ENCODE measurements at places on chromosomes 1 and 21.
A peak's percentile ranks its signal among the peaks of the same experiment; 100 is the strongest.

DNA sequence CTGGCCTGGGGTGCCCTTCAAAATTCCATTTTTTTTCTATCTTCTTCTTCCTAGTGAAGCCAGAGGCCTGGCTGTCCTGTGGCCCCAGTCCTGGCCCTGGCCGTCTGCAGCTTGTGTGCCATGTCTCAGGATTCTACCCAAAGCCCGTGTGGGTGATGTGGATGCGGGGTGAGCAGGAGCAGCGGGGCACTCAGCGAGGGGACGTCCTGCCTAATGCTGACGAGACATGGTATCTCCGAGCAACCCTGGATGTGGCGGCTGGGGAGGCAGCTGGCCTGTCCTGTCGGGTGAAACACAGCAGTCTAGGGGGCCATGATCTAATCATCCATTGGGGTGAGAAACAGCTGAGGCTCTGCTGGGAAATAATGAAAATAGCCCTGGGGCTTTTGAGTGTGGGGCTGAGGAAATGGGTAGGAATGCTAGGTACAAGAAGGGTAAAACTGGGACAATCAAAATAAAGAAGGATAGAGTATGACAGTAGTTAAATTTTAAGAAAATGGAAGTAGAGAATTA lies 2.1 kb downstream of the CD1E start:
- DNase-seq: no peak

DNA sequence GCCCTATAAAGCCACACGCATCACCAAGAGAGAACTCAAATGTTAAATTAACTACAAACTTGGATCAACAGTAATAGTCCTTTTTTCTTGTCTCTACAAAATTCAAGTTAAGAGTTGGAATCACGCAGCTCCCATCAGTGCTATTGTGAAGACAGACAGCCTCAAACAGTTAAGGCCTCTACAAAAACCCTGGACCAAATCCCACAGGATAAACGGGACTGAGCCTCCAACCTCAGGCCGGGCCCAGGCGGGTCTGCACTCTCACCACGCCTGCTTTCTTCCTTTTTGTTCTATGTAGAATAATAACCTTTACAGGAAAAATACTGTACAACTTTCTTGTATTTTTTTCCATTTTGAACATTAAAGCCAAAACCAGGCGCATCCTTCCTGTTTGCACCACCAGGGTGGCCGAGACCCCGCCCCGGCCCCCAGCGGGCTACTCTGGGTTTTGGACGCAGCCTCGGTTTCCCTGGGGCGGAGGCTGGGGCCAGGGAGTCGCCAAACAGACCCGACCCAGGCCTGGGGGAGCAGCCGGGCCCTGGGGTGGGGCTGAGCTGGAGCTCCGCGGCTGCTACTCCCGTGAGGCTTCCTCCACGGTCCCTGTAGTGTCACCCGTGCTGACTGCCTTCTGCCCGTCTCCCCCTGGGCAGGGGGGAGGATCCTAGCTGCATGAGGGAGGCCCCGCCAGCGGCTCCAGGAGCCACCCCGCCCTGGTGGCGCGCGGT lies 158.4 kb downstream of the CASZ1 start:
- no peak for DNase-seq

- DNase-seq: no peak
Observed at GRCh38 chr1:174352883-174353608, 94.7 kb upstream of the GPR52 start.

- no peak for DNase-seq
Observed at GRCh38 chr1:229563241-229563640, 4.7 kb upstream of the ABCB10 start.

GRCh38 chr1:51514733-51515132 lies 4.3 kb downstream of the EPS15 start:
- no peak for DNase-seq

- no peak for DNase-seq
Observed at GRCh38 chr1:8879922-8880676, 1.6 kb upstream of the ENO1 start.

DNA sequence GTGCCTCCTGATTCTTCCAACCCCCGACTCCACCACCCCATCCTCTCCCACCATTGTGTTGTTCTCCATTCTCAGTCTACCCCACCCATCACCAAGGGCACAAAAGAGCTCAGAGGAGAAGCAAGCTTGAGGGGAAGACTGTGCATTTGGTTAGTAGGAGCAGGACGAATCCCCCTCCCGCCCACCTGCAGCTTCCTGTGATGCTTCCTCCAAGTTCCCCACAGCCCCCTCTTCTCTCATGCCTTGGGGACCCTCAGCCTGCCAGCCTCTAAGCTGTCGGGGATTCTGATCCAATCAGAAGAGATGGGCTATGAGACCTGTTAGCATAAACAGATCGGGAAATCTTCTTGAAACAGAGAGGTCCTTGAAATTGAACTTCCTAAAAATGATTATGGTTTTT lies 22.2 kb upstream of the CAPZB start:
- no peak for DNase-seq

- DNase-seq: no peak
Observed at GRCh38 chr1:116915086-116915661, 5.5 kb downstream of the PTGFRN start.

DNA sequence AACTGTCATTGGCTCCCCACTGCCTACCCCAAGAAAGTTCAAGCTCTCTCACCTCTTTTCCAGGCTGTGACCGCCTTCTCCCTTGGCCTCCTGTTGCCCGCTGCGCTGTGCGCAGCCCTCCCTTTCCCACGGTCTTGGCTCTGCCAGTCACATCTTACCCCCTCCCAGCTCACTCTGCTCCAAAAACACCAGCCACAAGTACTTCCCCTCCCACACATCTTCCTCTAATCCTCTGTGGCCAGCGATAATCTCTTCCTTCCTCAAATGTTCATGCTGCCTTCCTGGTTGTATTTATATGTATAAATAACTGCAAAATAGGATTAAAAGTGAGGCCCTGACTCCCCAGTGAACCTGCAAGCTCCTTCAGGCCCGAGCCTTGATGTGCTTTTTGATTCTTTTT lies 81.8 kb downstream of the AJAP1 start:
- no peak for DNase-seq

DNA sequence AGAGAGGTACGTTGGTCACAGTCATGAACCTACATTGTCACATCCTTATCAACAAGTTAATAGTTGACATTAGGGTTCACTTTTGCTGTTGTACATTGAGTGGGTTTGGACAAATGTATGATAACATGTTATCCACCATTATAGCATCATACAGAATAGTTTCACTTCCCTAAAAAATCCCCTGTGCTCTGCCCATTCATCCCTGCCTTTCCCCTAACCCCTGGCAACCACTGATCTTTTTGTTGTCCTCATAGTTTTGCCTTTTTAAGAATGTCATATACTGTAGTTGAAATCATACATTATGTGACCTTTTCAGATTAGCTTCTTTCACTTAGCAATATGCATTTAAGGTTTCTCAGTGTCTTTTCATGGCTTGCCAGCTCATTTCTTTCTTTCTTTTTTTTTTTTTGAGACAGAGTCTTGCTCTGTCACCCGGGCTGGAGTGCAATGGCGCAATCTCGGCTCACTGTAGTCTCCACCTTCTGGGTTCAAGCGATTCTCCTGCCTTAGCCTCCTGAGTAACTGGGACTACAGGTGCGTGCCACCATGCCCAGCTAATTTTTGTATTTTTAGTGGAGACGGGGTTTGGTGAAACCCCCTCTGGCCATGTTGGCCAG lies 50.6 kb downstream of the UCK2 start:
- DNase-seq: no peak

DNA sequence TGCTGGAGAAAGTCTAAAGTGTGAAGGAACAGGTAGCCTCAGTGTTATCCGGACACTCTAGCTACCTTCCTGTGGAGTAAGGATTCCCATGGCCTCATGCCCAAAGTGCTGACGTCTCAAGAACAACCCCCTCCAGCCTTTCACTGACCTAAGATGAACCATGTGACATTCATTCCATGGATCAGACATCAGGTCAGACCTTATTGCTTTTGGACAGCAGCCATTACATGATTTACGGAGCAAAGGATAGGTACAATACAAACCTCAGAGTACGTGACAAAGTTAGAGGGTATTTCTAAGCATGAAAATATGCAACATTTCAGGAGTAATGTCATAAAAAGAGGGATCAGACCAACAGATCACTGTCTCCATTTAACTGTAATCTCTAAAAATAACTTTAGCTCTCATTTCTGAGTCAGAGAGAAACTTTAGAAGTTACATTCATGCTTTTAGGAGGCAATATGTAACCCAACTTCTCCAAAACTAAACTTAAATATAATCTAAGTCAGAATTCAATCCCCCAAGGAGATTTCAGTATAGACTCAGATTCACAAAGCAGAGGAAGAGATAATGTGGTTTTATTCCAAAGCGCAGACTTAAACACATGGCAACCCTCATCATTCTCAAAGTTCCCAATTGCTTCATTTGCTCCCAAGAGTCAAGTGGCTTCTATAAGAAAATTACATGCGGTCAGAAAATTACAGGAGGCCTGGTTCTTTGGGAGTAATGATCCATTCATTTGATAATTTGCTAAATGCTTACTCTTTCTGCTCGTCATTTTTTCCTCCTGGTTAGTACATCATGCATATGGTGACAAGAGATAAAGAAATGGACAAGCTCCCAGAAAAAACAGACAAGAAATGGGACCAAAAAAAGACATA lies 280.4 kb downstream of the SETD4 start:
- DNase-seq: no peak

GRCh38 chr1:8419172-8419571 lies 101.3 kb downstream of the SLC45A1 start:
- no peak for DNase-seq

DNA sequence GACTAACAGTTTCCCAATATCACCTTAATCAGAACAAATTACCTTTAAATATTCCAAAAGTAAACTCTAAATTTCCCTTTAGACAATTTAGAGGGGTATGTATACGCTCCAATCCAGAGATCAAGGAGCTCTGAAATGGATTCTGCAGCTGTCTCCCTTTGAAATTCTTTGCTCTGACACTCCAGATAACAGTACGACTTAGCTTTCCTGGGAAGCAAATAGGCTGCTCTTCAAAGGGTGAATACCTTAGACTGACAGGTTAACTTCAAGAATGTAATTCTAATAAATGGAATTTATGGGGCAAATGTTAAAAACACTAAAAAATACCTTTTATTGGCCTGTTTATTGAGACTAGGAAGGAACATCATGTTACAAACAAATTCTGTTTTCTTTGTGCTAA lies 357.2 kb downstream of the USP25 start:
- DNase-seq: no peak

- DNase-seq: no peak
Observed at GRCh38 chr1:54564312-54565112, 16.5 kb downstream of the ACOT11 start.

DNA sequence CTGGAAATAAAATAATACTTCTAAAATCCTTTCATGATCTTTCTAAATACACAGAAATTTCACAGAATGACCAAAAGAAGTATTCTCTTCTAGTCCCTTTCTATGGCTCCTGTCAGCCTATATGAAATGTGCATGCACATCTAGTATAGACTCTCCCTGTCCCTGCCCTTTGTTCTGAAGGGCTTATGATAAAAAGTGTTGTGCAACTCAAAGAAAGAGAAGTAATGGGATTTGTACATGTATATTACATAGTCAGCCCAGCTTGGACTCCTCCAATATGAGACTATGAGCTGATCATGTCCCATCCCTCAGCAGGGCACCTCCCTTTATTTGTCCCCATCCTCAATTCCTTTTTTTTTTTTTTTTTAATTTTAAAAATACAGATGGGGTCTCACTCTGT lies 42.1 kb upstream of the LAX1 start:
- DNase-seq: no peak

DNA sequence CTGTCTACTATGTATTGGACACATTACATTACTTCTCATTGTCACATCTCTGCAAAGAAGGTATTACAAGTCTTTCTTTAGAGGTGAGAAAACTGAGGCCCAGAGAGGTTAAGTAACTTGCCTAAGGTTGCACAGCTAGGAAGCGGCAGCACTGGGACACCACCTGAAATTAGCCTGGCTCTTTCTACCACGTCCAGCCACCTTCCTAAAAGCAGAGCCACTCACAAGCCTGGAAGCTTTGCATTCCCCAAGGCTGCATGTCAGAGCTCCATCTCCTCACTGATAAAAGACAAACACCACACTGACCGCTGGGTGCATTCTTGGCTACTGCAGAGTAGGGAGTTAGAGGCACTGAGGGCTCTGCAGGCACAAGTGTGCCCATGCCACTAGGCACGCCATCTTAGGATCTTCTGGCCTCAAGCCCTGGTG lies 2.4 kb downstream of the CD247 start:
- DNase-seq: no peak

- DNase-seq: no peak
Observed at GRCh38 chr21:15031790-15032357, 32.9 kb downstream of the NRIP1 start.

- no peak for DNase-seq
Observed at GRCh38 chr1:241336335-241336734, 20.7 kb downstream of the RGS7 start.

DNA sequence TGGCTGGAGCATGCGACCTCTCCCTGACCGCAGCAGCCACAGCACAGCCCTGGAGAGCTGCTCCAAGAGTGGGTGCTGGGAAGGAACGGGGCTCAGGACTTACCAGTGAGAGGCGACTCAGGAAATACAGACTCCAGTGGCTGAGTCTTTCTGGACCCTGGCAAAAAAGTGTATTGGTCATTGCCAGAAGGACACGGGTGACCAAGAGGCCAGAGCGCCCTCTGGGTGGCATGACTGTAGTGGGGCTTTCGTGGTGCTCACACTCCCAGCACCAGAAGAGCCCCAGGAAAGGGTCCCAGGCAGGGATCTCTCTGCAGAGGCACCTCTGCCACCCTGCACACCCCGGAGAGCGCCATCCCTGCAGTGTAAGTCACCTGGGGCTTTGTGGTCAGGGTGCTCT lies 8.9 kb upstream of the PRDM16 start:
- DNase-seq: no peak

DNA sequence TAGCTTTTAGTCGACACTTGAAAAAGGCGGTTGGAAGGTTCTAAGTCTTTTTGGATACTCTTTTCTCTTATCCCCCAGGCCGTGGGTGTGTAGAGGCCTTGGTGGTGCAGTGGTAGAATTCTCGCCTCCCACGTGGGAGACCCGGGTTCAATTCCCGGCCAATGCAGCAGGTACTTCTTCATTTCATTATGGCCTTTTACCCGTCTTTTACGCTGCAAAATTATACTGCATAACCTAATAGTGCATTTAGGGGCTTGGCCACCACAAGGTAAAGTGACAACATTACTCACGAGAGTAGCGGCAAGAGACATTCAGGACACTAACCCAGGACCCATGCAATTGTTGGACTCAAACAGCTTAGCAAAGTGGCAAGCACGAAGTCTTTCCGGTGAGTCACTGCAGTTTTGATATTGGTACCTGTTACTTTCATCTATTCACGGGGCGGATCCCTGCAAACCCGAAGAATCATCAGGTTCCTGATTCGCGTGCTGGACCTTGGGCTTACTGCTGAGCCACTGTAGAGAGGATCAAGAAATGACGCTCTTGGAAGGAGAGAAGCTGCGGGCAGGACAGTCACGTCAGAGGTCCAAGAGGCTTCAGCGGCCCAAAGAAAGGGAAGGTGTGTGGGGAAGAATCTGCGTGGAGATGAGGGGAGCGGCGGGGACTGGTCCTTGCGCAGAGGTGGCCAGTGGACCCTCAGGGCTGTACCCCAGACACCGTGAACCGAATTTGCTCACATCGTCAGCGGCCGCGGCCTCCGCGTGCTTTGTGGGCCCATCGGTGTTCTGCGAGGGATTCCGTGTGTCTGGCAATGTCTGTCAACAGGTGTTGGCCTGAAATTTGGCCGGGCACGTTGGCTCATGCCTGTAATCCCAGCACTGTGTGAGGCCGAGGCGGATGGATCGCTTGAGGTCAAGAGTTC lies 12.9 kb upstream of the RNU1-4 start:
- DNase-seq: peak; percentile 27
